OCI-M1 (cell line): ENCODE measurements at places on chromosomes 2 and 18.

- no peak for DNase-seq
Observed at GRCh38 chr2:186542002-186542401, 47.9 kb upstream of the ITGAV start.

DNA sequence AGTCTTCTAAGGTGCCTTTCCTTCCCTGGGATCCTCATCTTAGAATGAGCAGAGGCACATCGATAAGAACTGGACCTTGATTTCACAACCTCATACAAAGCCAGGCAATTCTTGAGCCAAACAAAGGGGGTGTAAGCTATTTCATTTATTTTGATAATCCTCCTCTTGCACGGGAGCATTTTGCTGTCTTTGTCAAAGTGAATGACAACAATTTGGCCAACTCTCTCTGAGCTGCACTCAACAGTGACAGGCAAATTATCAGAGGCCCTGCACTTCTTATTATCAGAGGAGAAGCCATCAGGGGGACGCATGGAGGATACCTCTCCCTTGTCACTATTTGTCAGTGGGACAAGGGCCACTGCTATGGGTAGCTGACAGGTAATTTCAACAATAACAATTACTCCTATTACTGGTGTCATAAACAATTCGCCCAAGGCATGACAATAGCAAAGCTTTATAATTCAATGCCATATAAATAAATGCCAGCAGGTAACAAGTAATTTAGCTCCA, 260.4 kb downstream of the MEIS1 start:
- no peak for DNase-seq

- DNase-seq = peak; percentile 39
Observed at GRCh38 chr18:63079114-63079513, 240.5 kb downstream of the BCL2 start.

DNA sequence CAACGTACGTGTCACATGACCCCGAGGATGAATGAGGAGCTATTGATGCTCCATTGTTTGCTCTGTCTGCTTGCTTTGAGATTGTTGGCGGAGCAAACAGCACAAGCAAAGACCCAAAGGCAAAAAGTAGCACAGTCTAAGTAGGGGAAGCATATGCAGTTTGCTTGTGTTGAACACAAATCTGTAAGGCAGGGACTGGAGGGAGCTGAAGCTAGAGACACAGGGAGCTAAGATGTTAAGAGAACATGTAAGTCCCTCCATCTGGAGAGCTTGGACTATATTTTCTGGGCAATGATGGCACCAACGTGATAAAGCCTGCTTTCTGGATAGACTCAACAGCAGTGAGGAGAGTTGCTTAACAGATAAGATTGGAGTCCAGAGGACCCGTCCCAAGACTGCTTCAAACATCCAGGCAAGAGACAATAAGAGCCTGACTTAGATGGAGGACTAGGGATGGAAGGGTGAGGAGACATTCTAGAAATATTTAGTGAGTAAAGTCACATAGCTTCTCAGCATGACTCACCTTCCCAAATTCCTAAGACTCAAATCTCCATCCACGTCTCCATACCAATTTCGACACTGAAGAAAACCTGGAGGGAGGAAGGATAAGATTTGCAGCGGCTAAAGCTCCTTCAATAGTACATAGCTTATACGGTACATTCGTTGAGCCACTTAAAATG, 88.1 kb upstream of the KLF7 start:
- DNase-seq = peak; percentile 16

GRCh38 chr2:79359419-79359818, 153.4 kb upstream of the CTNNA2 start:
- DNase-seq = no peak

GRCh38 chr18:76984193-76985155, 148.1 kb downstream of the MBP start:
- DNase-seq = no peak

DNA sequence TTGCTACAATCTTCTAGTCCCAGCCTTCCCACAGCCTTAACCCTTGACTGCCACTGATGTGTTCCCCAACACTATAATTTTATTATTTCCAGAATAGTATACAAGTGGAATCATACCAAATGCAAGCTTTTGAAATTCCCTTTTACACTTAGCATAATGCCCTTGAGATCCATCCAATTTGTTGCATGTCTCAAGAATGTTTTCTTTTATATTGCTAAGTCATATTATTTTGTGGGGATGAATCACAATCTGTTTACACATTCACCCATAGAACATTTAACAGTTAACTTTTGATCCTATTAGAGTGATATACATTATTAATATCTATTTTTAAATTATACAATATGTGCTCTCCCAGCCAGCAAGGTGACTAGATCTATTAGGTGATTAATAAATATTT, 74.3 kb upstream of the KYNU start:
- DNase-seq = no peak

DNA sequence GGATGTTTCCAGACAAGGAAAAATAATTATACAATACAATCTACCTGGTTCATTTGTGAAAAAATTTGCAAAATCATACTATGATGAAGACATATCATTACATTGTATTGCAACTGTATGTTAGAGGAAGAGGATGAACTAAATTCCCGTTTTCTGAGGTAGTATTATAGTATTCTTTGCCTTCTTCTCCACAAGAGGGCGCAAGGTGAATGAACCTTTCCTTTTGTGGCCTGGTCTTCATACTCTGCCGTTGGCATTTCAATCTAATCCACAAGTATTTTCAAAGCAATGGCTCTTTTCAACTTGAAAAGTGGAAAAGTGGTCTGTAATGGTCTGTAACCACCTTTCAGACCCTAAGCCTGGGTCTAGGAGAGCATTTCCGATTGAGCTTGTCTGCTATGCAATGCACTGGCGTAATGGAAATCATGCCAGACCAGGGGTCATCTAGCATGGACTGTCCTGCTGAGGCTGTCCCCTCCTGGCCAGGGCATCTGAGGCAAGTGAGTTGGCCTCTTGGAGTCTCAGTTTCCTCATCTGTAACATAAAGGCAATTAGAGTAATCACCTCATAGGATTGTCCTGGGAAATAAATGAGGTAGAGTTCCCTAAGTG, 30.8 kb upstream of the ZNF396 start:
- DNase-seq = peak; percentile 85

GRCh38 chr2:104702031-104702850, 151.7 kb upstream of the POU3F3 start:
- DNase-seq = no peak

DNA sequence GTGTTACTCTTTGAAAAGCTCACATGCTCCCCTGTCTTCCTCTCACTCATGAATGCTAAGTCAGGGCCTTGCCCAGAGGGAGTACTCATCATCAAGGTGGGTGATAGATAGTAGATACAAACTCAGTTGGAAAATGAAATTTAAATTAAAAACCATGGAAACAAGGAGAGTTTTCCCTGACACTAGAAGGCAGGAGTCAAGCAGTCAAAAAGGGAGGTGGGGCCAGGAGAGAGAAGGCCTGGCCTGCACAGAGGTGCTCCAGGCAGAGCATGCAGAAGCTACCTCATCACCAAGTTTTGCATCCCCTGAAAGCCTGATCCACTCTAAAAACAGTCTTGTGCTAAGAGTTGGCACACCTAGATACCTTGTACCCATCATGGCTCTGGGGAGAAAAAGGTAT, 143.7 kb downstream of the MYO5B start:
- no peak for DNase-seq

- DNase-seq = no peak
Observed at GRCh38 chr18:4207383-4207985, 247.6 kb downstream of the DLGAP1 start.

DNA sequence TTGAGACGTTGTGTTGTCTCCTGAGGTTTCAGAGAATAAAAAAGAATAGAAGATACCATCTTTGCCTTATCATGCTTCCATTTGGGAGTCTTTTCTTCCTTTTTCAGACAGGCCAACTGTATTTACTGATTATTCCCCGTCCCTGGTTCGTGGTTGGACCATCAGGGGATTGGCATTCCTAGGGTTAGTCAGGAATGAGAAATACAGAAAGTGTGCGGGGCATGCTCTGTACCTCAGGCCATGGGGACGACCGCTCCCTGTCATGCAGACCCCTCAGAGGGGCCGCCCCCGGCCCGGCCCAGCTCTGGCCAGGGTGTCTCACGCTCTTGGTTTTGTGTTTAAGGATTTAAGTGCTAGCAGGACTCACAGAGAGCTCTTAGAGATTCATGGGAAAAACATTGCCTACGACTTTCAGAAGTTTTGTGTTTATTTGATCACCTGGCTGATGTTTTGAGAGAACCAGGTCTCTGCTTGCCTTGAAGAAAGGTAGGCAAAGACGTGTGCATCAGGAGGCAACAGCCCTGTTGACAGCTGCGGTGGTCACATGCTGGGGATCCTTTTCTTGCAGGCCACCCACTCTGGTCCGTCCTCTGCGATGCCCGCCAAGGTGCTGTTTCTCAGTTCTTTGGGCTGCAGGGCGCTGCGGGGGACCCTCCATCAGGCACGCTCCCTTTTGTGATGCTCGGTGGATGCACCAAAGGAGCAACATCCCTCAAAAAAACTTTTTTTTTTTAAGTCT, 317.8 kb downstream of the AGAP1 start:
- DNase-seq = no peak

DNA sequence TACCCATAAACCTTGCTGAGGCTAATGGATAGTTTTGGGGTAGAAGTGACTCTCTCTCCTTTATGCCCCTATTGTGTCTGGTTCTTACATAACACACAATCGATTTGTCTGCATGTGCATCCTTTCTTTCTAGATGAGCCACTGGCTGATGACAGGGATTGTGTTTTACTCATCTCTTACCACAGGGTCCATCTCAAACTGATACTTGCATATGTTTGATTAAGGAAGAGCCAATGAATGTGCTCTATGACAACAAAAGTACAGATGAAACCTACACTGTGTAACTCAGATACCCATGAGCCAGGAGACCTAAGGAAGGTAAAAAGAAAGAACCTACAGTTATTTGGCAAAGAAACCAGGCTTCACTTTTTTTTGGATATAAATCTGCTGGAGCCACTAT, 13.2 kb upstream of the BZW1 start:
- DNase-seq = no peak

GRCh38 chr2:195730912-195731311, 73.9 kb downstream of the SLC39A10 start:
- no peak for DNase-seq

DNA sequence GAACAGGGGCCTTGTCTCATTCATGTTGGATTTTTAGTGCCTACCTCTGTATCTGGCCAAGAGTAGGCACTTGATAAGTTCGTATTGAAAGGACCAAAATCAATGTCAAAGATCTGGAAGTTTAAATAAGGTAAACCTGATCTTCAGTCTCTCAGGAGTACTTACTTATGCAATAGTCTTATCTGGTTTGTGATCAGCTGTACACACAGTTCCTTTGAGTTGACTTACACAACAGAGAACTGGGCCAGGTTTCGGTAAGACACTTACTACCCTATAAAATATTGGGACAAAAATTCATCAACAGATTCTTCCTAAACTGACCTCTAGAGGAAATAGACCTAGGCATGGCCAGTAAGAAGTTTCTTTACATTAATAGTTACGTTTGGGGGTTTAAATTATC, 113.6 kb upstream of the NXPH2 start:
- peak; percentile 8 for DNase-seq

DNA sequence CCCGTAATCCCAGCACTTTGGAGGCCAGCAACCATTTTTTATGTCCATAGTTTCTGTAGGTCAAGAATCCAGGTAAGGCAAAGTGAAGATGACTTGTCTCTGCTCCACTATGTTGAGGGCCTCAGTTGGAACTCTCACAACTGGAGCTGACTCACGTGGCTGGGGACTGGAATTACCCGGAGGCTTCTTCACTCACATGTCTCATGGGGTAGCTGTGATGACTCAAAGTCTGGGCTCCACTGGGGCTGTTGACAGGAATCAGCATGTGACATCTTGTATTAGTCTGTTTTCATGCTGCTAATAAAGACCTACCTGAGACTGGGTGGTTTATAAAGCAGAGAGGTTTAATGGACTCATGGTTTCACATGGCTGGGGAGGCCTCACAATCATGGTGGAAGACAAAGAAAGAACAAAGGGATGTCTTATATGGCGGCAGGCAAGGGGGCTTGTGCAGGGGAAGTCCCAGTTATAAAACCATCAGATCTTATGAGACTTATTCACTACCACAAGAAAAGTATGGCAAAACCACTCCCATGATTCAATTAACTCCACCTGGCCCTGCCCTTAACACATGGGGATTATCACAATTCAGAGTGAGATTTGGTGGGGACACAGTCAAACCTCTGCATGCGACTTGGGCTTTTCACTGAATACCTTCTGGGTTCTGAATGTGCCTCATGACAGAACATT, 7.8 kb upstream of the PPP1R1C start:
- no peak for DNase-seq

DNA sequence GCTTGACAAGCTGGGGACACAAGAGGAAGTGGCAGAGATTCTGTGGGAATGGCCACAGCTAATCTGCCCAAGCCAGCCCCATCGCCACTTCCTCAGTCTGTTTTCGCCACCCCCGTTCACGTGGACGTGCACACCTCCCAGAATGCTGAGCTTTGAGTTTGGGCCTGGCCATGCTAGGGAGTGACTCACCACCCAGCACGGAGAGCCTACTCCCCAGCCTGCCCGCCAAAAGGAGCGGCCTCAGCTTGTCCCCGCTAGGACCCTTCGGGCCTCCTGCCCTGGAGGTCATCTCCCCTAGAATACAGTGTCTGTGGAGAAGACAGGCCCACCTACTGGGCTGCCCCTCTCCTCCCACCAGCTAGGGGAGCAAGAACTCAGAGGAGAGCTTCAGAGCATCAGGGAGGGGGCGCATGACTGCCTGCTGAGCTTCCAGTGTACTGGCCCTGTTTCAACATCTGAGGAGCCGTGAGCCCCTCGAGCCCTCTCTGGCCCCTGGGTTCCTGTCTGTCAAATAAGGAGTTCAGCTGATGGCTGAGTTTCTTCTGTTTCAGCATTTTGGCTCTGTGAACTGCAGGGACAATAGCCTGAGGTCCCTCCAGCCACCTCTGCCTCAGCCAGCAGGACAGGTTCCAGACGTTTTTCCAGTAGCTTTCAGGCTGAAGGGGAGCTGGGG, 5.1 kb downstream of the SLC35F6 start:
- peak; percentile 98 for DNase-seq

GRCh38 chr2:20433249-20433648, 13.6 kb upstream of the RHOB start:
- no peak for DNase-seq

GRCh38 chr18:11516751-11517503, 92.5 kb upstream of the SLC35G4 start:
- DNase-seq = no peak

DNA sequence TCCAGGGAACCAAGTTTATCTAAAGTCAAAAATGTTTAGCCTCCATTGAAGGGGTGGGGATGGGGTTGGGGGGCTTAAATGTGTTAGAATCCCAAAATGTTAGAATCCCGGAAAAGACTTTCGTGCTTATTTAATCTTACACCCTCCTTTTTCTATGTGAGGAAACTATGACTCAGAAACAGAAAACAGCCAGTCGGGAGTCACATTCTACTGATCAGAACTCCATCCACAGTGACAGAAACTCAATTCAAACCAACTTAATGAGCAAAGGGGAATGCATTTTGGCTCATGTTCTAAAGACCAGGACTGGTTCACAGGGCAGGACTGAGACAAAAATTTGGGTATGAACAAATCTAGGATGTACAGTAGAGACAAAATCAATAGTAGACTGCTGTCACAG, 31.9 kb upstream of the AFTPH start:
- DNase-seq = no peak

GRCh38 chr2:99747842-99748241, 258.0 kb upstream of the REV1 start:
- no peak for DNase-seq

- no peak for DNase-seq
Observed at GRCh38 chr2:20520128-20520527, 73.3 kb downstream of the RHOB start.

GRCh38 chr2:214066862-214067261, 344.0 kb upstream of the VWC2L start:
- DNase-seq = no peak

GRCh38 chr2:171735991-171736710, 48.9 kb downstream of the DYNC1I2 start:
- DNase-seq = no peak
